ENCODE measurements at places on chromosomes 12 and 14. TPM values are rescaled to one million over a fixed set of nuclear protein-coding genes. Genes with fewer than 3 reads are reported as not detected.

Gene RNASE7
- total RNA-seq = not detected

Gene PPP1R12A
- total RNA-seq = 56.6 TPM

Gene INF2
- total RNA-seq = 65.0 TPM

Gene TXNDC16
- 5.7 TPM for total RNA-seq

Gene CCDC38
- total RNA-seq = 0.18 TPM

Gene PARPBP
- 26.1 TPM for total RNA-seq

Gene C12orf60
- total RNA-seq = 3.3 TPM

- DNase-seq = no peak
Measured at GRCh38 chr12:81958406-81958805, 199.3 kb upstream of the PPFIA2 start.

DNA sequence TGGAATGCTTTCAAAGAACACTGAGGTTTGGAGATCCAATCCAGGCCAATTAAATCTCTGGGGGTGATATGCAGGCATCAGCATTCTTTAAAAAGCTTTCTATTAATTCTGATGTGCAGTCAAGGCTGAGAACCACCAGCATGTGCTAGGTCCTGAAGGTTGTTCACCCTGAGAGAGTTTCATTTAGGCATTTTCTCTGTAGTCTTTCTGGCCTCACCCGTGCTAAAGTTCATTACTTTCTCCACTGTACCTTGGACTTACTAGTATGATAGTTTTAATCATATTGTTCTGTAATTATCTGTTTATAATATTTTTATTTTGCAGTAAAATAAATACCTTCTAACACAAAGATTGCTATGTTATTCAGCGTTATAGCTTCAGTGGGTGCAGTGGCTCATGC, 32.9 kb downstream of the SOS2 start:
- DNase-seq = no peak

- no peak for DNase-seq
Measured at GRCh38 chr14:23559926-23560520, 4.0 kb downstream of the THTPA start.

- DNase-seq = no peak
Measured at GRCh38 chr14:79062226-79062625, 892.1 kb downstream of the NRXN3 start.

- no peak for DNase-seq
Measured at GRCh38 chr12:39846971-39847650, 227.5 kb upstream of the ABCD2 start.

DNA sequence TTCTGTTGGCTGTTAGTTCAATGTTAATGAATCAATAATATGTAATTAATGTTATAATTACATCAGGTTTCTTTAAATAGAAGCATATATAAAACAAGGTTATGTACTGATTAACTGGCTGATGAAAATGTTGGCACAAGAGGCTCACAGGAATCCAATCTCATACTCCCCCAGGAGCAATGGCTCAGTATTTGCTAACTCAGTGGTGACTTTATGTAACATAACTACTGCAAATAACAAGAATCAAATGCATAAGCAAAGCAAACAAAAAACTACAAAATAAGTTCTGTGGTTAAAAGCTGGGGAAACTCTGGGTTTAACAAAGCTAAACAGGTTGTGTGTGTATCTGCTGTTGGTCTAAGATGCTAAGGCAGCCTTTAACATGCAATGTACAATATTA, 27.7 kb upstream of the BBS10 start:
- no peak for DNase-seq

GRCh38 chr12:50164963-50165362, 2.2 kb downstream of the CERS5 start:
- no peak for DNase-seq

DNA sequence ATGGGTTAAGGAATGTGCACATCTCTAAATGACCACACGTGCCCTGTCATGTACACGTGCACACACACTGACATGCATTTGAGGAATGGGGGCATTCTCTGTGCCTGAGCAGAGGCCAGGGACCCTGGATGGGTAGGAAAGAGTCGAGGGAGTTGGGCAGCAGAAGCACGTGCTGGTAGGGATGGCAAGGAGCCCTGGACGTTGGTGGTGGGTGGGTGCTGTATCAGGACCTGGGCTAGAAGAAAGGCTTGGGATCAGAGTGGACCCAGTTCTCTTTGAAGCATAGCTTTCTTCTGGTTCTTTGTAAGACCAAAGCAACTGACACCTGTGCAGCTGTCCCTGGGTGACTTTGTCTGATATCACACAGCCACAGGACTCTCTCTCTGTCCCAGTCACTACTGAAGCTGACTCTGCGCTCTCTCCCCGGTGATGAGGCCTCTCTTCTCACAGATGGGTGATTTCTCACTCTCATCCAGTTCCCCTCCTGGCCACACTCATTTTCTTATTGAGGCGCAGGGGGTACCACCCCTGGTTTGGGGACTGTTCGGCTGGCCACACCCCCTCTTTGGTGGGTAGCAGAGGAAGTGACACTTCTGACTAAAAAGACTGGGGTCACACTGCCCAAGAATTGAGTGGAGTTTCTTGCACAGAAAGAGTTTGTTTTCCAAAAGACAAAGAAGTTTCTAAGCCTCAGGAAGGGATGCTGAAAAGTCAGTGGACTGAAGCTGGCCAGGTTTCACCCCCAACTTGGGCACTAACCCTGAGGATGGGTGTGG, 171.7 kb upstream of the RTL1 start:
- DNase-seq = peak; percentile 23

GRCh38 chr14:90674043-90674670, 142.1 kb downstream of the TTC7B start:
- DNase-seq = no peak

DNA sequence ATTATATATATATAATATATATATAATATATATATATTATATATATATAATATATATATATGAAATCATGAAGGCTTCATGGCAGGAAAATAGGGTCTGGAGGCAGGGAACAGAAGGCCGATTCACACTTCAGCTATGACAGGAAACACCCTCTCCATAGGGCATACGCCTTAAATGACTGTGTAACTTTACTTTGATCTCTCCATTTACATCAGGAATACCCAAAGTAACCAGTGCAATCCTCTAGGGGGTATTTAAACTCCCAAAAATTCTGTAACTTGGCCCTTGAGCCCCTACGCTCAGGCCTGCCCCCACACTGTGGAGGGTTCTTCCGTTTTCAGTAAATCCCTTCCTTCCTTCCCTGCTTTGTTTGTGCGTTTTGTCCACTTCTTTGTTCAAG, 40.4 kb upstream of the PPP2R5C start:
- DNase-seq = no peak

DNA sequence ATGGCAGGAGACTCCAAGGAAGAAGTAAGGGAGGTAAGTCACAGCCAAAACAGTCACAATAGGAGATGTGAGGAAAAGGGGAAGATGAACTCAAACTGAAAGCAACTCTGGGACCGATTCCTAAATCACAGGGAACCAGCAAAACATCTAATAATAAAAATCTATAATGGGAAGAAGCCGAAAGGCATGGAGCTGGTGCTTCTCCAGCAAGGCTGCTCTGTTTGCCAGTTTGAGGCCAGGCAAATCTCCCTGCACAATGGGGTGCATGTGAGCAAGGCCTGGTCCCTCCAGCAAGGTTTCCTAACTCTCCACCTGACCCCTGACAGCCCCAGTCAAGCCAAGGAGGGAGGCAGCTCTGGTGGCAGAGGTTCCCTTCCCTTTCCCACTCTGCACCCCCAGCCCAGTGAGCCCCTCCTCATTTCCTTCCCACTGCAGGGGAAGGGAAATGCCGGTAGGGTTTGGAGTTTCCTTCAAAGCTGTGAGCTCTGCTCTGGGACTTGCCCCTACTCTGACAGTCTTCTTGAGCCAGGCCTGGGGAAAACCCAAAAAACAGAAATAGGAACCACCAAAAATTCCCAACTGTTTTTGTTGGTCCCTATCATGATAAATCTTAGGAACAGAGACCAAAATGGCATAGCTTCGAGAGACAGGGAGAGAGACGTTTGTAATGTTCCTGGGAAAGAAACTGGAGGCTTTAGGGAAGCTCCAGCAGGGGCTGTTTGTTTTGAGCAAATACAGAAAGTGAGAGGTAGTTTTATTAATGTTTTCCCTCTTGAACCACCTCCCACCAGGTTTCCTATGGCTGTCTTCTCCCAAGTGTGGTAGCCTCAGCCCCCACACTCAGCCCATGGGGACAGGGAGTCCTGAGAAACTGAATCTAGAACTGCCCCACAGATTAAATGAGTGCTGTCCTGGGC, 34.6 kb downstream of the FMNL3 start:
- no peak for DNase-seq

DNA sequence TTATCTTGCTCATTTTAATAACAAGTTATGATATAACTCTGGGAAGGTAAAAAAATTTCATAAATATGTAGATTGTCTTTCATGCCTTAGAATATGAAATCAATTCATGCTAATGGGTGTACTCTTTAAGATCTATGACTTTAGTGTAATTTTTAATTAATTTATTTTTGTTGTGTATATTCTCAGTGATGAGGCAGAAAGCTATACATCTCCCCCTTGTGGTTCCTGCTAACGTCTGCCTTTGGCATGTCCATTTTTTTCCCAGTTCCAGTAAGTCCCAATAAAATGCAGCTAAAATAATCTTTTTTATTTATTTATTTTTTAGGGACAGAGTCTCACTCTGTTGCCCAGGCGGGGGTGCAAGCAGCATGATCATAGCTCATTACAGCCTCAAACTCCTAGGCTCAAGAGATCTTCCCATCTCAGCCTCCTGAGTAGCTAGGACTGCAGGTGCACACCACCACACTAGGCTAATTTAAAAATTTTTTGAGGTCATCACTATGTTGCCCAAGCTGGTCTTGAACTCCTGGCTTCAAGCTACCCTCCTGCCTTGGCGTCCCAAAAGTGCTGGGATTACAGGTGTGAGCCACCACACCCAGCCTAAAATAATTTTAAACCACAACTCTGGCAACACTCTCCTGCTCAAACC, 3.3 kb upstream of the CHURC1 start:
- DNase-seq = no peak

- DNase-seq = no peak
Measured at GRCh38 chr14:71532790-71533189, 399.4 kb upstream of the RGS6 start.

GRCh38 chr12:48788524-48788853, 400 bp downstream of the ADCY6 start:
- DNase-seq = no peak

DNA sequence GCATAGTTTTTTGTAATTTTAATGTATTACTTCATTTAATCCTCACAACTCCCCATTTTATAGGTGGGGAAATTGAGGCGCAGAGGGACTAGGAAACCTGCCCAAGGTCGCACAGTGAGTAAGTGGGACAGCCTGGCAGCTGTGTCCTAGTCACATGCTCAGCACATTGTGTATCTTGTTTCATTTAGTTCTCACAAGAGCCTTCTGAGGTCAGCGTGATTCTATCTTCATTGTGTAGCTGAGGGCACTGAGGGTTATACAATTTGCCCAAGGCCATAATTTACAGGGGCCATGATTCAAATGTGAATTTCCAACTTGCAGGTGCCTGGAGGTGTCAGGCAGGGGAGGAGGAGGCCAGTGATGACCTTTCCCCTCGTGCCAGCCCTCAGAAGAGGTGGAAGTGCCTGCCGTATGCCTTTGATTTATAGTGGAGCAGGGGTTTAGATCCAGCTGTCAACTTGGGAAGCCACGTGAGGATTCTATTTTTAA, 30.3 kb upstream of the SMOC1 start:
- no peak for DNase-seq

GRCh38 chr14:72023128-72024042, 91.2 kb downstream of the RGS6 start:
- no peak for DNase-seq

DNA sequence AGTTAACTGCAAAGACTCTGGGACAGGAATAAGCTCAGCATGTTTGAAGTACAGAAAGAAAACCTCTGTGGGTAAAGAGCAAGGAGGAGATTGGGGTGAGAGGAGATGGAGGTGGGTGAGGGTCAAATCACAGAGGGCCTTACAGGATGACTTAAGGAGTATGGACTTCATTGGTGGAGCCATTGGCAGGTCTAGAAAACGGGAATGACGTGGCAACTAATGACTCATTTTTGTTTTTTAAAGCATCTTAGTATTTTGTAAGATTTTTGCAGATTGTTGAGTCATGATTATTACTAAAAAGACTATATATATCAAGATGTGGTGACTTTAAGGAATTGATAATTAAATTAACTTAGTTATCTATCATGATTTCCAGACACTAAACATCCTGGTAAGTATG, 18.5 kb downstream of the UTP20 start:
- DNase-seq = no peak

DNA sequence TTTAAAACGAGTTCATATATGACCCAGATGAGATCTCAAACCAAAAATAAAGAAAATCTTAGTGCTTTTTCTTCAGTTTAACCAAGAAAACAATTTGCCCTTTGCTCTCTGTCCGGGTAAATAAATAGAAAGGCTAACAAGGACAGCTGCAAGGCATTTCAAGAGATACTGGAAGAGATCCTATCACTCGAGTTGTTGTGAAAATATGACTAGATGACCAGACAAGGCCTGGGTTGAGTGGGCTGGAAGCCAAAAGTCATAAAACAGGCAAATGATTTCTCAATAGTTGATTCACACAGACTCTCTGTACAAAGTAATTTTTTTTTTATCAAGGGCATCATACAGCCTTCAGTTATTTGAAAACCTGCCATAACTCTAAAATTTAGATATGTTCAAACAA, 55.9 kb upstream of the AVPR1A start:
- no peak for DNase-seq

GRCh38 chr14:24390701-24391468, 7.9 kb upstream of the NYNRIN start:
- no peak for DNase-seq

DNA sequence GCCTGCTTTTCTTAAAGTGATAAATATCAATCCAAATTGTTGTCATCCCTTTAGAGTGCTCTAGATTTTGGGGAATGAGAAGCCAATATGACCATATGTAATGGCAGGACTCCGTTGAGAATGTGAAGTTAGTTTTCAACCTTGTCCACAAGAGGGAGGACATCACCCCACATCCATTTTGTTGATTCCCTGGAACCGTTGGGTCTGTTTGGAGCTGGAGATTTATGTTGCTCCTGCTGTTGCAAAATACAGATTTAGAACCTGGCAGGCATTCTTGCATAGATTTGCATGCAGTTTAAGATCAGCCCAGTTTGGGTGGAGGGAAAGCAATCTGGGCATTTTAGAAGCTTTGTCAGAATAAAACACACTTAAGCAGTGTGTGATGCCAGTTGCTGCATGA, 620.1 kb downstream of the NRXN3 start:
- no peak for DNase-seq
